NCI-H345 (cell line): ENCODE measurements at places on chromosomes 4 and X.

DNA sequence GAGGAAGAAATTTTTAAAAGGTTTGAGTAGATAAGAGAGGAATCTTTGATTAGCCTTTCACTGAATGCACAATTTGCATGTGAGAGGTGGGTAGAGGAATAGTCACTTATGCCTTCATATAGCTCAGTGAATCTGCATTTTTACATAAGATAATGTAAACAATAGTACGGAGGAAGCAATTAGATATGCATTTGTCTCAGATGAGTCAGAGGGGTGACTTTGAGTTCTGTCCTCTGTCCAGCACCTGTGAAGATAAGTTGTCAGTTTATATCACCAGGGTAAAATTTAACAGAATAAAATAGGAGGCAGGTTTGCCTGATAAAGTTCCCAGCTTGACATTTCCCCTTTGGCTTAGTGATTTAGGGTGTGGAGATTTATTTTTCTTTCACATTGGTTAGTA, 841.9 kb downstream of the PCDH18 start:
- no peak for DNase-seq

GRCh38 chr4:100721490-100721889, 203.7 kb upstream of the EMCN start:
- DNase-seq: no peak

DNA sequence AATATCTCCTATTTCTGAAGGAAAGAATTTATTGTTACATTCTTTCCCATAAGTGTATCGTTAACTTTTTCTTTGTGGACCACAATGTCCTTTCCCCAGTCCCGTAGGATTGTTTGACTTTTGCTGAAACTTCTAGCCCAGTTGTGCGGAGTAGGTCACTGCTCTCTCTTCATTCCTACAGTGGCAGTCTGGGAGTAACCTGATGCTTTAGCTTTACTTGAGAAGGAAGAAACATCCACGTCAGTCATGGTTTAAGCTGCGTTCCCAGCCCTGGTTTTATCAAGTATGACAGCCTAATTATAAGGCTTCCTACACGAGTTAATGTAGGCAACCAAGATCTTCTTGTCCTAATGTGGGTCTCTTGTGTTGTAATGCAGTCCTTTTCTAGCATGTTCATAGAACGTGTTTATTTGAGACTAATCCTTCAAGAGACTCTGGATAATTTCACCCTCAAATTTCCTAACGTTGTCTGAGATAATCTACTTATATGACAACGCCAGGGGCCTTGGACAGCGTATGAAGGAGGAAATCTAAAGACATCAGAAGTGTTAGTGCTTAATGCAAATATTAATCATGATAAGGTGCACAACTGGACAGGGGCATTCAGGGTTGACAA, 40.8 kb upstream of the GRPR start:
- DNase-seq: no peak

DNA sequence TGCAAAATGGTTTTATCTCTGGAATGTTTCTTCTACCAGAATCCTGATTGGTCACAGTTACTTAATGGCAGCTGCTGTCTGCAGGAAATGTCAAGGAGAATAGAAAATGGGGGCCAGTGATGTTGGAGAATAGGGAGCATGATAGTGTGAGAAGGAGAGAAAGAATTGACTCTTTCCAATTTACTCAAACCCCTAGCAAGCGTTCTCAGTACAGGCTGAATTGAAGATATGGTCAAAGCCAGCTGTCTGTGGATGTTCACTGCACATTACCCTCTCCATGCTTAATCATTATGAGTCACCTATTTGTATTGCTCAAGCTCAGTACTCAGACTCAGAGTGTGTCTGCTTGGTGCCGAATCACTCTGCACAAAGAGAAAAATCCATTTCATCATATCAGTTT, 57.8 kb upstream of the FAM47B start:
- DNase-seq: no peak

- no peak for DNase-seq
Observed at GRCh38 chrX:103360092-103360491, 3.8 kb downstream of the TCEAL9 start.
